Fibroblast of skin of right quadriceps (primary cell): ENCODE measurements at places on chromosomes 6 and 20.

DNA sequence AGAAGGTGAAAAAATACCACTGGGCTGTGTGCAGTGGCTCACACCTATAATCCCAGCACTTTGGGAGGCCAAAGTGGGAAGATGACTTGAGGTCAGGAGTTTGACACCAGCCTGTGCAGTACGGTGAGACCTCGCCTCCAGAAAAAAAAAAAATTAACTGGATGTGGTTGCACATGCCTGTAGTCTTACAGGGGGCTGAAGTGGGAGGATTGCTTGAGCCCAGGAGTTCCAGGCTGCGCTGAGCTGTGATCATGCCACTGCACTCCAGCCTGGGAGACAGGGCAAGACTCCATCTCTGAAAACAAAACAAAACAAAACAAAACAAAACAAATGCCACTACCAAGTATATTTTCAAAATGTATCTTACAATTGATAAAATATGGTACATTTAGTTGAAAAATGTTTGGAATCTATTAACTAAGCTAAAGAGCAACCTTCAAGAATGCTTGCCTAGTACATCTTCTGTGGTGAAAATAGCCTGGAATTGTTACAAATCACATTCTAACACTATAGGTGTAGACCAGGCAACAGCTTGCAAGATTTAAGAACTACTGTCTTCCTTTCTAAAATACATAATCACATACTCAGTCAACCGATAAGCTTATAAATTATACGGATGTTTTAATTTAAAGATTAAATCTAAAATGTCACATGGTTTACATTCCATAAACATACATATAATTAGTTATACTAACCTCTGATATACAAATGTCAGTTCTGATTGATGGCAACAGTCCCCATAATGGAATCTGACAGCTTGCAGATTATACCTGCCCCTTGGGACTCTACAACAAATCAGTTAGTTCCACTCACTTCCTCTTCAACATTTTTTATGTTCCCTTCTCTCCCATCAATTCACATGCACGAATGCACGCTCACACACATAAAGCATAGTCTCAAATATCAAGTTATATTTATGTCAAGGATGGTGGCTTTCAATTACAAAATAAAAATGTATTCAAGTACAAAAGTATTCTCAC is 150.8 kb downstream of the ASCC3 start:
- peak; percentile 7 for DNase-seq

DNA sequence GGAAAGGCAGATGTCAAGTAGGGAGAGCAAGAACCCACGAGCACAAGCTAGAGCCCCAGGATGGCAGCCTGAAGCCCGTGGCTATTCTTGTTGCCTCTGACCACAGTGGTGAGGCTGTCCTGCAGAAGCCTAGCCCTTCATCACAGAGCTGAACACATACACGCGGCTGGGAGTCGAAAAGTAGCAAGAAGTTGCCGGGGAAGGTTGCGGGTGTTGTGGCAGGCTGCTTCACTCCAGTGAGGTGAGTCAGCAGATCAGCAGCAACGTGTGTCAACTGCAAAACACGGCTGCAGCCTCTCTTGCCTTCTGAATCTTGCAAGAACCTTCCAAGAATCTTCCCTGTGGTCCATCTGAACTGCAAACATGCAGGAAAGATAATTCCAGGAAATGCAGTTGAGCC is 10.6 kb upstream of the STX16 start:
- DNase-seq: peak; percentile 73

DNA sequence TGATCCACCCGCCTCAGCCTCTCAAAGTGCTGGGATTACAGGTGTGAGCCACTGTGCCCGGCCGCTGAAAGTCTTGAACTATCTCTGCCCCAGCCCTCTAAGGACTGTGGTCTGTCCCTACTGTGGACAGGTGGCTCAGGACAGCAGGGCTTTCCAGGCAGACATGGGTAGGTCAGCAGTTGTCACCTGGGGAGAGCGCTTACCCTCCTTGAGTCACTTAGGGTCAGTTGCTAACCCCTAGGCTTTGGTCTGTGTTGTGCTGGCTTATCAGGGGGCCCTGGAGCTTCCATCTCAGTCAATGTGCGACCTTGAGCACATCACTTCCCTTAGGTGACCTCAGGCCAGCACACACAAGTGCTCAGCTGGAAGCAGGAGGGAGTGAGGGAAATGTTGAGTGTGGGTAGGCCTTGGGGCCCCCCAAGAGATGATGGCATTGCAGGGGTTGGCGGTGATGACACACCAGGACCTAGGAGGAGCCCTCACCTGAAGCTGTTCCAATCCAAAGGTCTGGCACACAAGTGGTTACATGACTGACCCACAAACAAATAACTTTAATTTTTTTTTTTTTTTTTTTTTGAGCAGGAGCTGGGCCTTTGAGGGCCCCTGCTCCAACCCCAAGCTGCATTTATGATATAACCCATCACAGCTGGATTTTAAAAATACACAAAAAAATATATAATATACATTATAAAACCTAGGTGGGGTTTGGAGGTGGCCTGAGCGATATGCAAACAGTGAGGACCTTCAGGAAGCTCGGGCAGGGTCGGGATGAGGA is 5.1 kb downstream of the RPL10A start:
- no peak for DNase-seq

DNA sequence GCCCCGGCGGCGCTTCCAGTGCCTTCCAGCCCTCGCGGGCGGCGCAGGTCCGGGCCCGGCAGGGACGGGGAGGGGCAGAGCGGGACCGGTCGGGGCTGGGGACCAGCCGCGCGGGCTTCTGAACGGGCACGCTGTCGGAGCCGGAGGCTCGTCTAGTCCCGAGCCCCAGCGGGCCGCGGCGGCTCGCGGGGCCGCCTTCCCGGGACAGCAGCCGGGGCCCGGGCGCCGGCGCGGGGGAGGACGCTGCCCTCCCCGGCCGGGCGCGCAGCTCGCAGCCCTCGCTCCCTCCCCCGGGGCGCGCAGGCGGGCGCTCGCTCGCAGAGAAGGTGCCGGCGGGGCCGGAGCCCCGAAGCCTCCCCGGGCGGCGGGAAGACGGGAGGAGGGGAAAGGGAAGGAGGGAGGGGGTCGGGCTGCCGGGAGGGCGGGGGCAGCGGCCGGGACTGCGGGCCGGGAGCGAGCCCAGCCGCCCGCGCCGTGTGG is 696 bp upstream of the SIRPA start:
- DNase-seq: peak; percentile 61

DNA sequence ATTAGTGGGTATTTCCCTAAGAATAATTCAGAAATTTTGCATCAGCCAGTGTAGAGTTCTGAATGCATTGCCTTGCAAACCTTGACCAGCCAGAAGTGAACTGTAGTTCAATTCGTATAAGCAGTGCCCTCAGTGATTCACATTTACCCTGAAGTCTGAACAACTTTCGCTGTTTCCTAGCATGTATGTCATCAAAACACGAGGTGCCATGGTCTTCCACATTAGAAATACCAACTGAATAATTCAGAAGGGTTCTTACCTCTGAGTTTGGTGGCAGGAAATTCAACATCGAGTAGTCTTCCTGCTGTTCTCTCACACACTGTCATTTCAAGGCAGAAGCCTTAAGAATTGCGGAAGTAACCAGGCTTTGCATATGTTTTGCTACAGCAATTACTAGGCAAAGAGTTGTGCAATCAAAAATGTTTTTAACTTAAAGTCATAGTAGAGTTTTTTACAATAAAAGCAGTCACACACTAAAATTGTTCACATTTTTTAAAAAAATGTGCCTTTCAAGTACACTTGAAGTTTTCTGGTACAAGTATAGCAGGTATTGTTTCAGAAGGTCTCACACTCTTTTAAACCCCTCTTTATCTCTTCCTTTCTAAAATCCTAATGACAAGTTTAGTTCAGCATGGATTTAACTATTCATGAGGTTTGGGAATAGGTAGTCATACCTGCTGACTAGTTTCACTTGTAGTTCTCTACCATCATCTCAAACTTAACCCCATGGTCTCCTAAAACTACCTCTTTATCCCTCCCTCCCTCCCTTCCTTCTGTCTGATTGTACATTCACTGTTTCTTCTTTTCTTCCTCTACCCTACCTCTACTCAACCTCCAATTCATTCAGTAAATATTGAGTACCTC is 118.3 kb downstream of the STXBP5 start:
- DNase-seq: peak; percentile 58

DNA sequence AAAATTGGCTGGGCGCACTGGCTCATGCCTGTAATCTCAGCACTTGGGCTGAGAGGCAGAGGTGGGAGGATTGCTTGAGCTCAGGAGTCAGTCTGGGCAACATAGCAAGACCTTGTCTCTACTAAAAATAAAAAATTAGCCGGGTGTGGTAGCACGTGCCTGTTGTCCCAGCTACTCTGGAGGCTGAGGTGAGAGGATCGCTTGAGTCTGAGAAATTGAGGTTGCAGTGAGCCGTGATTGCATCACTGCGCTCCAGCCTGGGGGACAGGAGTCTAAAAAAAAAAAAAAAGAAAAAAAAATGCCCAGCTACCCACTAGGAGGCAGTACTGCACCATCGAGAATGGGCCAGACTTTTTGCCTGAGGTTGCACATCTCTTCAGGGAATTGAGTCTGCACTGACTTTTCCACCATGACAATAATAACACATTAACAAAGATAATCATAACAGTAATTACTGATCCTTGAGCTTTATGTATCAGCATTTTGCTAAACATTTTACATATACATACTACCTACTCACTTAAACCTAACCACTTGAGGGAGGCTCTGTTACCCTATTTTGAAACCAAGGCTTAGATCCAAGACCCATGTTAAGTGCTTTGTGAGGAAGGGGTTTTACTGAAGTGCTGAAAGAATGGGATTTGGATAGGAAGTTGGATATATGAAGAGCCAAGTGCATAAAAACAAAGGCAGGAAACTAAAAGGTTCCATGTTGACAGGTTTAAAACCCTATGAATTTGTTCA is 21.0 kb downstream of the SRSF3 start:
- peak; percentile 58 for DNase-seq

DNA sequence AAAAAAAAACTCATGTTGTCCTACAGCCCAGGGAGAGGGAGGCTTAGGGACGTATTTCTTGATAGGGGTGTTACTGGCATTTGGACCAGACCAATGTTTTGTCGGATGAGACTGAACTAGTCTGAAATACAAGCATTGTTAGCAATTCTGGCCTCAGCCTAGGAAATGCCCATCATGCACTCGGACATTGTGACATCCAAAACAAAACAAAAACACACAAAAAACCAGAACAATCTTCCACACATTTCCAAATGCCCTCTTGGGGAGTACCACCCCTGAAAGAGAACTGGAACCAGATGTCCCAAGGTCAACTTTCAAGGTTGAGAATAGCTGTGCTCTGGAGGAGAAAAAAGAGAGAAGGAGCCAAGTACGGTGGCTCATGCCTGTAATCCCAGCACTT is 299.1 kb upstream of the JARID2 start:
- DNase-seq: no peak

DNA sequence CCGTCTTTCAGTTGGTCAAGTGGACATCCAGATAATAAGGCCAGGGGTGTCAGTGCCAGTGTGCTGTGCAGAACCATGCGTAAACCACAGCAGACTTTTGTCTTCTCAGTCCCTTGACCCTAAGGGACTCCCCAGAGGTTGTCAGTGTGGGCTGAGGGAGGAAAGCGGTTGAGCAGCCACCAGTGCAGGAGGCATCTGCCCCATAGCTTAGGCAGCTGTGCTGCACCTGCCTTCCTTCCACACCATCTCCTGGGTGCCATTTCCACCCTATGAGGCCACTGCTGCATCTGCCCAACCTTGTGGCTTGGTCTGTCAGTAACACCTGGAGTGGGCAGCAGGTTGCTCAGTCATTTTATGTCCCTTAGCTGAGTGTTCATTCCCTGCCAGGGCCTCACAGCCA is 26.0 kb downstream of the PRPF6 start:
- DNase-seq: no peak

DNA sequence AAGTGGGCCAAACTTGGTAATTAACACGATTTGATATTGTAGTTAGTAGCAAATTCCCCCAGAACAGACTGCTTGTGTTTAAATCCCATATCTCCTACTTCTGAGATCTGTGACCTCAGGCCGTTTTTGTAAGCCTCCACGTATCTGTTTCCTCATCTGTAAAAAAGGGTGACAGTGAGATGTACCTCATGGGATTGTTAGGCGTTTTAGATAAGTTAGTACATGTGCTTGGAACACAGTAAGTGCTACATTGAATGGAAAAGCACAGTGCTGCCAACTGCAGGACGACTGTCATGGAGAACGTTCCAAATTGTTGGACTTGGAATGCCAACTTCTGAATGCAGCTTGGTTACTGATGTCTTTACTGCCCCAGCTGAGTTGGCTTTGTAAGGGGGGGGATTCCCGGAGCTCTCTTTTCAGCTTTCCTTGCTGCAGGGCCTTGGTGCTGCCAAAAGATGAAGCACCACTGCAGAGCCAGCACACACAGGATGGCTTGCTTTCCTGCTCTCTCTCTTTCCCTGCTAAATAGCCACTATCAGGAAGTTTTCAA is 108.6 kb downstream of the OPN5 start:
- no peak for DNase-seq

DNA sequence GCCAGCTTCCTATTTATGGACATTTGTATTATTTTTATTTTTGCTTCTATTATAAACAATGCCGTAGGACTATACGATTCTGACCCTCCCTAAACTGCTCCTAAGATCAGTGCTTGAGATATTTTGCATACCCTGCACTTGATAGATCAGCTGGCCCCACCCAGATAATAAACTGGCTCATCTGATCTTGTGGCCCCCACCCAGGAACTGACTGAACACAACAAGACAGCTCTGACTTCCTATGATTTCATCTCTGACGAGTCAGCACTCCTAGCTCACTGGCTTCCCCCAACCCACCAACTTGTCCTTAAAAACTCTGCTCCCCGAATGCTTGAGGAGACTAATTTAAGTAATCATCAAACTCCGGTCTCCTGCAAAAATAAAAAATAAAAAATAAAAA is 34.9 kb upstream of the TFAP2A start:
- no peak for DNase-seq

DNA sequence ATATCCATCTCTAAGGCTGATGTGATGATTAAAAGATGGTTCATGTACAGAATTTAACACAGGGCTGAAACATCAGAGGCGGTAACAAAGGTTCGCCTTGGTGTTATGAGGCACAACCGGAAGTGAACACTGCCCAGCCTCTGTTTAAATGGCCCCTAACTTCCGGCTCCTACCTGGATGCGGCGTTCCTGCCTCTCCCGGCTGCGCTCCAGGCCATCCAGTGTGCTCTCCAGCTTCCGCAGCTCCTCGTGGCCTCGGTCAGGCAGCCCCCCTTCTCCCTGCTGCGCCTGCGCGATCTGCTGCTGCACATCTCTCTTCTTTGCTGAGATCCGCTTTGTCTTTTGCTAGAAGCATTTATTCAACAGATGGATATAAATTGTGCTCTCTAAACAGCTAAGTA is 195.3 kb downstream of the SYNE1 start:
- no peak for DNase-seq

- DNase-seq: peak; percentile 39
Measured at GRCh38 chr20:49979030-49979832, 3.5 kb upstream of the SNAI1 start.
